ENCODE measurements at places on chromosomes 1 and 21.

- DNase-seq: no peak
These were observed 71.3 kb downstream of the HLX start for GRCh38 chr1:220950576-220950975.

DNA sequence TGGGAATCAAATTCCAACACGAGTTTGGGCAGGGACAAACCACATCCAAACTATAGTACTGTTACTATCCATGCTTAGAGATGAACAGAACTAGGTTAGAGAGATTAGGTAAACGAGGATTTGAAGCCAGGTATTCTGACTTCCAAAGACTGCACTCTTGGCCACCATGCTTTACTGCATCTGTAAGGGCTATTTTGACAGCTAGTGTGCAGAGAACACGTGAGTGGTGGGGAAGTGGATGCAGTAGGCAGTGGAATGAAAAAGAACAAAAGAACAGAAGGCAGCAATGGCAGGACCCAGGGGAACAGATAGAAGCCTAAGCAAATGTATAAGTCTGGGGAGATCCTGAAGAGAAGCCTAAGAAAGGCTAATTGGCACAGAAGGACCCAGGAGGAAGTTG, 59.1 kb upstream of the GJA8 start:
- DNase-seq: no peak

DNA sequence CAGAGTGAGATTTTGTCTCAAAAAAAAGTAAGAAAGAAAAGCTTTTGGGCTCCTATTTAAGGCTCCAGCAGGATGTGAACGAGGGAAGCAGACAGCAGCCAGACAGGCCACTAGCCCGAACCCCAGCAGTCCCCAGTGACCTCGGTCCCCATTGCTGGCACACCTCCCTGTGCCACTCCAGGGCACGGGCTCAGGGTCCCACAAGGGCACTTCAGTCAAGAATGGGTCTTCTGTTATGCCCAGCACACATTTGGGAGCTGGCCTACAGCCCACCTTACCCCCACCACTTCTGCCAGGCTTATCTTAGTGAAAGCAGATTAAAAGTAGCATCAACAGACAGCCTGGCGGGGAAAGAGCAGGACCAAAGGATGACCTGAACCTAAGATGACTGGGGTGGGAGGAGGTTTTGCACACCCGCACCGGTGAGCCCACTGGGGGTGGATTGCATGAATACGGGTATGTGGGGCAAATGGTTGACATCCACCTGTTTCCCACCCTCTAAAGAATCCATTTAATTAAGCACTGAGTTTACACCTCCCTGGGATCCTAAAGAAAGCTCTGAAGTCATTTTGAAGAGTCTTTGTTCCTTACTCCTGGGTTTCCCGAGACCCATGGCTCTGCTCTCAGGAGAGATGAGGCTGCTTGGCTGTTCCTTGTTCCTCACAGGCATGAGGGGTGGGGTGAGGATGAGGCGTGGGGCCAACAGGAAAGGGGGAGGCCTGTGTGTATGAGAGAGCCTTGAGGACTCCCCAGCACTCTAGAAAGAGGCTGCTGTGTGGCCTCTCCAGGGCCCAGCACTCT, 4.7 kb downstream of the CHI3L1 start:
- DNase-seq: no peak

GRCh38 chr1:159752135-159752580, 28.6 kb upstream of the DUSP23 start:
- no peak for DNase-seq

DNA sequence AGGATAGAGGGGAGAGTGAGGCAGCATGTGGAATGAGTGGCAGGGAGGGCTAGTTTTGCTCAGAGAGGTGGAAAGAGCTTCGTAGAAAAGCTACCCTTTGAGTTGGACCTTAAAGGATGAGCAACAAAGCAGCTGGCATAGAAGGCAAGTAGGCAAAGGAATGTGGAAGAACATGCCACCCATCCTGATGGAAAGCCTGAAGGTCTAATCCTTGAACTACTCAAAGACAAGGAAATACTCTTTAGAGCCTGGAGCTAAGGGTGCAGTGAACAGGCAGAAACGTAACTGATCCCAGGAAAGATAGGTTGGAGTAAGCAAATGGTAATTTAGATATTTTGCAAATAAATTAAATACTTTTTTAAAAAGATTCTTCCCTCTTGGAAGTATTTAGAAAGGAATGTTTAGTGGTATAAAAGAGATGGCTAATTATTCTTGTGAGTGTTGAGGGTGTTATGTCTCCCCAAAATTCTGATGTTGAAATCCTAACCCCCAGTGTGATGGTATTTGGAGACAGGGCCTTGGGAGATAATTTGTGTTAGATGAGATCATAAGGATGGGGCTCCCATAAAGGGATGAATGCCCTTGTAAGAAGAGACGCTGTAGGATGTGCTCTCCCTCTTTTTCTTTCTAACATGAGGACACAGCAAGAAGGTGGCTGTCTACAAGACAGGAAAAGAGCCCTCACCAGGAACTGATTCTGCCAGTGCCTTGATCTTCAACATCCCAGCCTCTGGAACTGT, 308.1 kb upstream of the RUNX1 start:
- no peak for DNase-seq

GRCh38 chr1:39525366-39526165, 34.1 kb downstream of the BMP8A start:
- DNase-seq: no peak

DNA sequence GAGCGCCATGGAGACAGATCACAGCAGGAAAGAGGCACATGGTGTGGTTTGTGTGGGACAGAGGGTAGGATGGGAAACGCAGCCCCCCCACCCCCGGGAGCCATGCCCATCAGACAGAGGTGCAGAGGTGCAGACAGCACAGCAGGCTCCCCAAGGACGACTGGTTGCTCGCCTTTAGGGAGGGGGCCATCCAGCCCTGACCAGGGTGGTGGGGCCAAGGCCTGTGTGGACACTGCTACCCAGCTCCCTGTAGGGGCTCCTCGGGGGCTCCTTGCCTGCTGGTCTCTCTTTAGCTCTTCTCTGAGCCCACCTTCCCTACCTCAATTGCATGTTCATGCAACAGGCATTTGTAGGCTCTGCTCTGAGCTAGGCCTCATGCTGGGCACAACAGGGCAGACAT, 3.7 kb downstream of the KCNAB2 start:
- no peak for DNase-seq

- DNase-seq: no peak
These were observed 10.0 kb downstream of the SMCP start for GRCh38 chr1:152888126-152888525.

DNA sequence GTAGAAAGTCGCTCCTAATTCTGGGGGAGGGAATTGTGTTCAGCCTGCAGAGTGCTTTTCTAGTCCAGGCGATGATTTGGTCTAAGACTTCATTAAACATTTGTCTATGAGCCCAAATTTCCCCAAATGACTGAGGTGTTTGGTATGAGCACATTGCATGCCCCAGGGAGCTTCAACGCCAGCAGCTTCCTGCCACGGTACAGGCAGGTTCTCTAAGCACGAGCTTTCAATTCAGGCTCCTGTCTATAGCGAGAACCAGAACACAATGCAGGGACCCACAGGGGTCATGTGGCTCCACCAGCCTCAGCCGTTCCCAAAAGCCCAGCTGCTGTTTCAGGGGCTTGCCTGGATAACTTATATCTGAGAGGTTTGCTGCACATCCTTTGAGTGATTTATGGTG, 34.1 kb upstream of the H6PD start:
- DNase-seq: no peak

- DNase-seq: no peak
These were observed 127.2 kb upstream of the KLHDC7A start for GRCh38 chr1:18353528-18353927.

DNA sequence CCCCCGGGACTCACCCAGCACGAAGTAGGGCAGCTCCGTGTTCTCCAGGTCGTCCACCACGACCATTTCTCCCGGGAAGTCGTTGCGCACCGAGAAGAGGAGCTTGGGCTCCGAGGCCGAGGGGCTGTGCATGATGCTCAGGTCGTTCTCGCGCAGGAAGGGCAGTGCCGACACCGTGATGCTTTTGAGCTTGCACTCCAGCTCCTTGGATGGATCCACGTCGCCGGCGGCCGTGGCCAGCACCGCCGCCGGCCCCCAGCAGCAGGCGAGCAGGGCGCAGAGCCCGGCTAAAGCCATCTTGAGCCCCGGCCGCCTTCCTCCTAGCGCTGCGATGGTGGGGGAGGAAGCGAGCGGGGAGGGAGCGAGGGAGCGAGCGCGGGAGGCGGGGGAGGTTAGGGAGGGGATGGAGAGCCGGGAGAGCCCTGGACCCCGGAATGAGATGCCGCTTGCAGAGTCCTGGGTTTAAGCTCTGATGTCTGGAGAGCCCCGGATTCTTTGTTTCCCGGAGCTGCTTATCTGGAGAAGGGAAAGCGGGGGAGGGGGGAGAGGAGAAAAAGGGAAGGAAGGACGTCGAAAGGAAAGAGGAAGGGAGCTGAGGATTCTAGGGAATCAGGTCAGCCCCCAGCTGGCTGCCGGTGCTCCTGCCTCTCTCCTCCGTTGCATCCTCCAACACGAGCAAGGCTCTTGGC, at the start of gene ASTN1:
ASTN1 (minus strand) TSS at position 333 of the 689 bp plus-strand sequence; CDS start at position 297, 36 bp downstream.
- DNase-seq: peak; percentile 31

- DNase-seq: no peak
These were observed 54.9 kb upstream of the ATF3 start for GRCh38 chr1:212553676-212554075.

DNA sequence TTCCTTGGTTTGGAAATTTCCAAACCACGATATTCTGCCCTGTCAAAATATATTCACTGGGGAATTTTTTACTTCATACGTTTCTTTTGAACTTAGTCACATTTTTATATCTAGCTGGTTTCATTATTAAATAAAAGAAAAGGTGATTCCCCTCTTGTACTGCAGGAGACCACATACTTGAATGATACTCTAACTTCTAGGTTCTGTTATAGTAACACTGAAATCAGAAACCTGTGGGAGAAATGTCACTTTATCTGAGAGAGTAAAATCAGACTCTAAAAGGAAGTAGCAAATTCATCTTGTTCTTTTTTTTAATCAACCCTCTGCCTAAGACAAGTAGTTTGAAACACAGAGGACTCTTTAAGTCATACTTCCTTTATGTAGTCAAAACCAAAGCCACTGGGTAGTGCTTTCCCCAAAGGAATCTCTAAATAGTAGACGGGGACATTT, 34.4 kb downstream of the MRPL39 start:
- no peak for DNase-seq

GRCh38 chr1:220705782-220706181, 15.6 kb downstream of the C1orf115 start:
- DNase-seq: no peak

- no peak for DNase-seq
These were observed 4.6 kb upstream of the FAM167B start for GRCh38 chr1:32242341-32242851.

DNA sequence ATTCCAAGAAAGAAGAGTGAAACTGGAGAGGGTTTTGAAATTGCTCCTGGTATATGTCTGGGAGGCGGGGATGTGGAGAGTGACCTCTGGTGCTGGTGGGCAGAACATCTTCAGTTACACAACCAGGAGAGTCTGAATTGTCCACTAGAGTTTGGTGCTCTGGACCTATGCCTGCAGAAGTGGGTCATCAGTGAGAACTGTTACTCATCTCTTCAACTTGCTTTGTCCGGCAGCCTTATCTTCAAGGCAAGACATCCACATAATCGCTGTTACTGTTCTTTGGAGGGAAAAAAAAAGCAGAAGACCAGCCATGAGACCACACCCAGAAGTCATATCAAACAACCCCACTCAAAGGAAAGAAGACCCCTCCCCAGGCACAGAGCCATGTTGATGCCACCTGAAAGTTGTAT, 14.9 kb downstream of the SH2D1B start:
- no peak for DNase-seq

Data from cerebellar nuclear complex (tissue), 1 donor.